NT2/D1 (cell line): ENCODE measurements at places on chromosomes 3 and 15.
A peak's percentile ranks its signal among the peaks of the same experiment; 100 is the strongest.

- peak; percentile 93 for DNase-seq
These were observed 223.8 kb downstream of the OPA1 start for GRCh38 chr3:193816656-193817311.

DNA sequence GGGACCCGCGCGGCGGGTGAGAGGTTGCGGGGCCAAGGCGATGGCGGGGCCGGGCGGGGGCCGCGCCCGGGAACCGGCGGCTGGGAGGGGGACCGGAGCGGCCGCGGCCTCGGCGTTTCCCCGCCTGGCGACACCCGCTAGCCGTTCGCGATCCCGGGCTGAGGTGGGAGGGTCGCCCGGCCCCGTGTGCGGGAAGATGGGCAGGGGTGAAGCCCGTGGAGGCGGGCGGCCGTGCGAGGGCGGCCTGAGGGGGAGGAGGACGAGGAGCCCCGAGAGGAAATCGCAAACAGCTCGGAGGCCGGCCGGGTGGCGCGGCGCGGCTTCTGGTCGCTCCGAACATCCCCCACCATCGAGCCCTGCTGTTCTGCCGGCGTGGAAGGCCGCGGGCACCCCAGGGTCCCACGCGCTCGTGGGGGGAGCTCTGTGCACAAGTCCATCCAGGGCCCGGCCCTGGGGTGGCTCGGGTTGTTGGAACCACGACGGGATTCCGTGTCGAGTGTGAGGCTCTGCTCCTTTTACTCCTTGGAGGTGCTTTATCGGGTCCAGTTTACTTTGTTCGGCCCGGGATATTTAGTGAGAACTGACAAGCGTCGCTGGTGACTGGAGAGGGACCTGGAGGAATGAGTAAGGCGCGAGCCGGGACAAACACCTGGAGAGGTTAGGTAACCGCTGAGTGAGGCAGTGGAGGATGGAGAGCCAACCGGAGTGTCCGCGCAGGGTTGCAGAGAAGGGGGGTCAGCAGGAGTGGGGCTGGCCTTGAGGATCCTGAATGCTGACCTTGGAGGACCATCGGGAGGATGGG, 728 bp downstream of the CRTC3 start:
- DNase-seq, result no peak

- DNase-seq, result no peak
These were observed 48.3 kb downstream of the MEF2A start for GRCh38 chr15:99613887-99614647.

DNA sequence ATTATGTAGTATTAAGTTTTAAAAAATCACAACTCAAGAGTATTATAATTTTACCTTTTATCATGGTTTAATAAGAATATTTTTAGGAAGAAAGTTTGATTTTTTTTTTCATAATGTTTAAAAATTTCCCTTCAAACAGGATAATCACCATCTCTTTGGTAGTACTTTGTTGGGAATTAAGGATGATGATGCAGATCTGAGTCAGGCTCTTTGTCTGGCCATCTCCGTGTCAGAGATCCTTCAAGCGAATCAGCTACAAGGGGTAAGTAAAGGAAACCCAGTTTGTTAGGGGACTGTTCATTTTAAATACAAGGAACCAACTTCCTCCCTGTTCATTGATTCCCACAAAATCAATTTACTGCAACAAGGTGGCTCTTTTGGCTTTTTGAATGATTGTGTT, 36.8 kb upstream of the NIT2 start:
- no peak for DNase-seq
